ENCODE measurements at places on chromosomes 2 and 18. TPM values are rescaled to one million over a fixed set of nuclear protein-coding genes. Genes with fewer than 3 reads are reported as not detected.

- no peak for DNase-seq
Measured at GRCh38 chr18:57353940-57354461, 1.6 kb downstream of the ST8SIA3 start.

The CCDC68 gene
- 8.5 TPM for total RNA-seq

DNA sequence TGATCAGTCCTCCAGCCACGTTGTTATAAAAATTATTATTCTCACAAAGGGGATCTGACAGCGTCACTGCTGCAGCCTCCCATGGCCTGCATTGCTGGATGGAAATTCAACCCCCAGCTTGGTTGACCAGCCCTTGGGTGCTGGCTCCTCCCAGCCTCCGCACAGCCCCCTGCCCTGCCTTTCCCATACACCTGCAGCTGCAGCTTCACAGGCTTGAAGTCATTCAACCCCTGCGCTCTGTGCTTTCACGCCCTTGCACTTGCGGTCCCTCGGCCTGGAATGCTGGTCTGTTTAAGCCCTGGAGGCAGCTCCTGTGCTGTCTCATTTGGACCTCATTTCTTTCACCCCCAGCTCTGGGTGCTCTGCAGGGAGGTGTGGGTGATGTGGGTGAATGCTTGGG lies 860 bp upstream of the CD8A start:
- no peak for DNase-seq

- DNase-seq, result no peak
Measured at GRCh38 chr2:23900541-23901322, 26.2 kb downstream of the ATAD2B start.

GRCh38 chr18:47949202-47949601 lies 18.7 kb upstream of the SMAD2 start:
- DNase-seq, result no peak

DNA sequence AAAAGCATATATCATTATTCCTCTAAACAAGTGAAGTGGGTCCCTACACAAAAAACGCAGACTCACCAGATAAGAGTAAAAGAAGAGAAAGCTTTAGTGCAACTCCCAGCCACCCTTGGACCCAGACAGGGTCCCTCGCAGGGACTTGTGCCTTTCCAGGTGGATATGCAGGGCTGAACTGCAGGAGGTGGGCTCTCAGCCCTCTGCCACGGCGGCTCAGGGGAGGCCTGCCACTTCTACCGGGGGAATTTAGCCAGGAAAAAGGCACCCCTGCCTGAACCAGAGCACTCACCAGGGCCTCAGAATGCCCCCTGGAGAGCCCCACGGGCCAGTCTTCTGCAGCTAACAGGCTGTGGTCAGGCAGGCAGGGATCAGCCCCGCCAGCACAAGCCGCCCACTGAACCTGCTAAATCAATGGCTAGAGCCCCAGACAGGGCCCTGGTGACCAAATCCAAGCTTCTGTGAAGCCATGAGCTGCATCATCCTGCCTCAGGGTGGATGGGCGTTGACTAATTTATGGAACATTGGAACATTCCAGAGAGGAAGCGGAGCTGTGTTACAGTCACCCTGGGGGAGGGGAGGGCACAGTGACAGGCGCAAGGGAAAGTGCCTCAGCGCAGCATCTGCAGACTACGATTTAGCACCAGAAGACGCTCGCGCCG lies 209.3 kb downstream of the EIPR1 start:
- DNase-seq, result no peak

- DNase-seq, result no peak
Measured at GRCh38 chr2:237293978-237294377, 120.0 kb downstream of the COL6A3 start.

DNA sequence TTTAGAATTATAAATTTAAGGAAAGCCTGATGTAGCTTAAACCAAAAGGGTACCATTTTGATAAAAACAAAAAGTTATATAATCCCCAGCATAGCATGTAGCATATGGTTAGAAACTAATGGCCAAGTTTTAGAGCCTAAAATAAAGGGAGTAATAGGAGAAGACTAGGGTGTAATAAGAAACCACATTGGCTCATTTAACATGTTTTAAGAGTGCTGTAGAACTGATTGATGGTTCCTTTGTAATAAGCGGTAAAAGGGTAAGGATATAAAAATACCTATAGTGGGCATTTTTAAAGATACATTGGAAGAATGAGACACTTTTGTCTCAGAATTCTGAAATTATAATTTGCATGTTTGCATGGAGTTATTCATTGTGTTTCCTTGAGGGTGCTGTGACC lies 1.9 kb downstream of the PSMA8 start:
- DNase-seq, result no peak

The SULT1C4 gene
- 5.9 TPM for total RNA-seq

- DNase-seq, result no peak
Measured at GRCh38 chr2:190996947-190997346, 17.0 kb downstream of the STAT1 start.

The GPATCH11 gene
- total RNA-seq, result 38.7 TPM

The KLHL30 gene
- total RNA-seq, result 0.15 TPM
